ENCODE measurements at places on chromosomes 3 and 15.

- DNase-seq: peak; percentile 32
Observed at GRCh38 chr15:62809115-62809967, 233.2 kb upstream of the TPM1 start.

- DNase-seq: peak; percentile 60
Observed at GRCh38 chr3:142027735-142028134, 121.6 kb downstream of the TFDP2 start.

GRCh38 chr3:115999001-115999585 is 375.8 kb downstream of the GAP43 start:
- no peak for DNase-seq

DNA sequence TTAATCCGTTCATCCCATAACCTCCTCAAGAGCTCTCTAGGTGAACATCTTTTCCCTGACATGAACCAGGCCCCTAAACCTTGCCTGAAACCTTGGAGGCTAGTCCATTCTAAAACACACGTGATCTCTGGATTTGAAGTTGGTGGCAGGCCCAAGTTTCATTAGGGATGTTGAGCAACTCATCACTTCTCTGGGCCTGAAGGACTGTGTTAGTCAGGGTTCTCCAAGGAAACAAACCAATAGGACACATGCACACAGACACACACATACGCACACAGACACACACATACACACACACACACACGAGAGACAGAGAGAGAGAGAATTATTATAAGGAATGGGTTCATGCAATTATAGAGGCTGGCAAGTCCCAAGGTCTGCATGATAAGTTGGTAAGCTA is 31.9 kb downstream of the ACAN start:
- DNase-seq: peak; percentile 24

GRCh38 chr3:24305795-24306467 is 188.7 kb downstream of the THRB start:
- no peak for DNase-seq

- DNase-seq: no peak
Observed at GRCh38 chr15:55737373-55737772, 5.6 kb downstream of the PRTG start.

GRCh38 chr15:78991476-78991875 is 46.6 kb upstream of the CTSH start:
- DNase-seq: no peak

- peak; percentile 36 for DNase-seq
Observed at GRCh38 chr3:42547401-42547945, 34.3 kb downstream of the SEC22C start.

DNA sequence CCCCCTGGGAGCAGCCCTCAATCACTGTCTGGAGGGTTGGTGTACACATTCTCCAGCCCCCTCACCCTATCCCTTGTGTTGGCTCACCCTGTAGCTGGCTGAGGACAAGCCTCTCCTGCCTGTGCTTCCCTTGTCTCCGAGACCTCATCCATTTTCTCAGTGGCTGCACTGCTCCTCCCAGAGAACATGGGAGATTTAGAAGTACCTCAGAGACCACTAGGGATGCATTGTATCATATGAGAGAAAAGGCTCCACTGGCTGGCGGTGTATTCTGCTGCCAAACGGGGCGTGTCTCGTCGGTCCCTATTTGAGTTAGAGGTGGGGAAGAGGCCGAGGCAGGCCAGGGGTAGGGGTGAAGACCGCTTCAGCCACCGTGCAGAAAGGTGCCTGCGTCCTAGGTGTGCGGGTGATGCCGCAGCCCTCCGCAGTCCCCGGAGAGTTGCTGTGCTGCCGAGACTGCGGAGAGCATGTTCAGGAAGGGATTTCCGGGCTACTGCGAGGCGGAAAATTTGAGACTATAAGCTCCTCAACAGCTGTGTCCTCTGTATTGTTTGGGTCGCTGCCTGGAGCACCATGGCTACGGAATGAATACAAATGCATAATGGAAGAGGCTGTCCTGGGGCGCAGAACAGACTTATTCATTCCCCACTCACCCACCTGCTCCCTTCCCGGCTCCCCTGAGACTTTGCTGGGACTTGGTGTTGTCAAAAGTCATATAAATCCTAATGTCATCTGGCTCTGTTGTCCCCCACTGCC is 43.8 kb downstream of the SPSB4 start:
- DNase-seq: no peak

Data from mammary epithelial cell (primary cell).